CD8-positive, alpha-beta memory T cell (primary cell): ENCODE measurements at places on chromosomes 3 and 15. TPM values are rescaled to one million over a fixed set of nuclear protein-coding genes. Genes with fewer than 3 reads are reported as not detected.
A peak's percentile ranks its signal among the peaks of the same experiment; 100 is the strongest.

The KBTBD13 gene
- total RNA-seq = not detected

The OR5K2 gene
- not detected for total RNA-seq

The GP9 gene
- not detected for total RNA-seq

The KBTBD12 gene
- not detected for total RNA-seq

The CPEB1 gene
- total RNA-seq = 0.44 TPM

The PLSCR5 gene
- not detected for total RNA-seq

The CCR5 gene
- 2.6 TPM for total RNA-seq

DNA sequence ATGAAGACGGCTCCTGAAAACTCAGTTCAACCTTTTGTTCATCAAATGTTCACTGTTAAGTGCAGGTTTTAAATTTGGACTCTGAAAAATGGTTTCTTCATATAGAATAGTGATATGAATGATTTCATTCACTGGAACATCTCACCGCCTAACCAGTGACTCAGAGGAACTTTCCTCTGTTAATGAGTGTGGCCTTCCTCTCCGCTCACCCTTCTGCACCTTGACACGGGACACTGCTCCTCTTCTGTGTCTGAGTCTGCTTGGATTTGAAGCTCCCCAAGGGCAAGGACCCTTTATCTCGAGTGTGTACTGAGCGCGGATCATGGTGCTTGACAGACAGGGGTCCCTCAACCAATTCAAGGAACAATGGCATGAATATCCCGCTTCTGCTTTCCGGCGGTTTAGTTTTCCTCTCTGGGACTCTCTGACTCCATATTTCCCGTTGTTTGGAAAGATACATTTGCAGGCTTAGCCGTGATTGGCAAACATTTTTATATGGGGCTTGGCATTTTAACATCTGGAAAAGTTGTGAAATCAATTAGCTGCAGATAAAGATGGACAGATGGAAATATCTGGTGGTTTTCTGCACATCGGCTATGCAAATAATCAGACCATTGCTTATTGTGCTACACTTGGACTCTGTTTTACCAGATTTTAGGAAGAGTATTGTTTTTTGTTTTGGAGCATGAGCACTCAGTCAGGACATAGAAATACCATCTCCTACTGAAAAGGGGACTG is 20.9 kb downstream of the KBTBD8 start:
- no peak for DNase-seq

DNA sequence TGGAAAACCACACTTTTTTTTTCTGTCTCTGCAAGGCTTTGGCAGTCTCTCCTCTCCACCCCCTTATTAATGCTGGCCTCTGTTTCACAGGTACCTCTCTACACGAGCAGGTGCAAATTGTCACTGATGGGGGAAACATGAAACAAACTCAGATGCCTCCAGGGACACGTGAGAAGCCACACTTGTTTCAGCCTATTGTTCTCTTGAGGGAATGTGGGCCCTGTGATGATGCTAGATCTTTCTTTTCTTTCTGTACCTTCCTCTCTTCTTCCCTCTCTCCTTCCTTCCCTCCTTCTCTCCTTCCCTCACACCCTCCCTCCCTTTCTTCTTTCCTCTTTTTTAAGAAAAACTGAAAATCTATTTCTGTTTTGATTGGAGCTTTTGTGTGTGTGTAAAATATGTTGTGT is 5.7 kb upstream of the BLM start:
- DNase-seq = no peak

DNA sequence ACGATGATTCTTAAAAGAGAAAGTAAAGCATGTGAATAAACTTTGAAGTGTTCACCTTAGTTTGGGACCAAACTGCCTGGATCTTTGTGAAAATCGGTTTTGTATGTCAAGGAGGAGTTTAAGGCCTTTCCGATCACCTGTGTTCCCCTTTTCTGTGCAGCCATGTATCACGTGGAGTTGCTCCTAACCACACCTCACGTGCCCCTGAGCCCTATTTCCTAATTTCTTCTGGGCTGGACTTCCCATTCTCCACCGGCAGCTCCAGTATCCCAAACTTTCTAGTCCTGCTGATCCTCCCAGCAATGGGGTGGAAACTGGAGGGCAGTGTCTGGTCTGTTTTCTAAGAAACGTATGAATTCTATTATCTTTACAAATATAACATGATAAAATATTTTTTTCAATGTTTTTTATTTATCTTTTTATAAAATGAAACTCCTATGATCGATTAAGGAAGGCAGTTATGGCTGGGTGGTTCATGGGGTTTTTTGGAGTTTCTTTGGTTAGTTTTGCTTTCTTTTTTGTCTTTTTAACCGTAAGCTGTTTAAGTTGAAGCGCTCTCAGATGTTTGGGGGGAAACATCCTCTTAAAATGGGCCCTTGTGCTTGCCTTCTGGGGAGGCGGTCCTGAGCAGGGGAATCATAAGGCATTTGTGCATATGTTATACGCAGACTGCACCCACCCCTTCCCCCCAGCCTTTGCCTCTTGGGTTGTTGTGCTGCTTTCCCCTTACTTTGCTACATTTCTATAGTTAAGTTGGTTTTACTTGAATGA is 43.6 kb upstream of the WWTR1 start:
- DNase-seq = no peak

DNA sequence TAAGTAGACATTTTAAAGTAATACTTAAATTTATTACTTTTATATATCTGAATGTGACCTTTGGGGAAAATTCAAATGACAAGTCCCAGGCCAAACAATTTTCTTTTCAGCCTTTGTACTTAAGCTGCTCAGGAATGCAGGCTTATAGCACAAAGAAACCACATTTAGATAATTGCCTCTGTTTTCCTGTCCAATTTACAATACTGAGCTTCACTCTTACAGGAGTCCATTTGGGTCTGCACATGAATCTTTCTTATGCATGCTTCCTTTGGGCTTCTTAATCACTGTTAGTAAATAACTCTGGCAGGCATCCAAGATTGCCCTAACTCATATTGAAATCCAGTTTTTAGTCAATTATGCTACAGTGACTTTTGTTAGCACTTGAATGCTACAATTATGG is 459.4 kb upstream of the TGFBR2 start:
- DNase-seq = no peak

GRCh38 chr3:57952208-57952631 is 56.0 kb upstream of the FLNB start:
- no peak for DNase-seq

- DNase-seq = no peak
These were observed 120.3 kb downstream of the AKAP13 start for GRCh38 chr15:85500729-85501128.

DNA sequence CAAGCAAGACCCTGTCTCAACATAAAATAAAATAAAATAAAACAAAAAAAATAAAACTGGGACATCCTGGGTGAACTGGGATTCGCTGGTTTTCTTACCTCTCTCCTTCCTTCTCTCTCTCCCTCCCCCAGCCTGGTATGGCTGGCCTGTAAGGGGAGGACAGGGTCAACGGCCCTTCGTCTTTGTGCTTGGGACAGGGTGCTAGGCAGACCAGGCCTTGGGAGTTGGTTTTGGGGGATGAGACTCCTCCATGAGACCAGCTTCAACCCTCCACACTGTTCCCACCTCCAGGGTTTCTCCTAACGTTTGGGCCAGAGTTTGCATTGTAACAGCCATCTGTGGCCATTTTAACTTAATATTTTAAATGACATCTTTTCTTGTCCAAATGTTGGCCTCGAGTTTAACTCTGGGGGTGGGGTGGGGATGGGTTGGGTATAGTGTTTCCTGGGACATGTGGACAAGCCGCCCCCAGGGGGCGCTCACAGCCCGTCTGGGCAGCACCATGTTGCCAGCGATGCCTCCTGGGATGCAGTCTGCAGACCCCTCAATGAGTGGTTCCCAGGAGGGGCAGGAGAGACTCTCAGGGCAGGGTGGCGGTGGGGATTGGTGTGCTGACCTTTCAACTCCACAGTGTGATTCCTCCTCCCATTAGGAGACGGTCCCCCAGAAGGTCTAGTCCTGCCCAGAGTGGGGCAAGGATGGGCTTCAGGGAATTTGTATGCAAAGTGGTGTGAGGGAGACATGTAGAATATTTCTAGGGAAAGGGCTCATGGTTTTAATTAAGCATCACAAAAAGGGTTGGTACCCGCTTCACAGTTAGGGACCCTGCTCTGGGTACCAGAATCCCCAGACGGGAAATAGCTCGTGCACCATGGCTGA is 37.7 kb upstream of the LCTL start:
- peak; percentile 46 for DNase-seq

- DNase-seq = no peak
These were observed 174.3 kb upstream of the BCL6 start for GRCh38 chr3:187919544-187919943.

DNA sequence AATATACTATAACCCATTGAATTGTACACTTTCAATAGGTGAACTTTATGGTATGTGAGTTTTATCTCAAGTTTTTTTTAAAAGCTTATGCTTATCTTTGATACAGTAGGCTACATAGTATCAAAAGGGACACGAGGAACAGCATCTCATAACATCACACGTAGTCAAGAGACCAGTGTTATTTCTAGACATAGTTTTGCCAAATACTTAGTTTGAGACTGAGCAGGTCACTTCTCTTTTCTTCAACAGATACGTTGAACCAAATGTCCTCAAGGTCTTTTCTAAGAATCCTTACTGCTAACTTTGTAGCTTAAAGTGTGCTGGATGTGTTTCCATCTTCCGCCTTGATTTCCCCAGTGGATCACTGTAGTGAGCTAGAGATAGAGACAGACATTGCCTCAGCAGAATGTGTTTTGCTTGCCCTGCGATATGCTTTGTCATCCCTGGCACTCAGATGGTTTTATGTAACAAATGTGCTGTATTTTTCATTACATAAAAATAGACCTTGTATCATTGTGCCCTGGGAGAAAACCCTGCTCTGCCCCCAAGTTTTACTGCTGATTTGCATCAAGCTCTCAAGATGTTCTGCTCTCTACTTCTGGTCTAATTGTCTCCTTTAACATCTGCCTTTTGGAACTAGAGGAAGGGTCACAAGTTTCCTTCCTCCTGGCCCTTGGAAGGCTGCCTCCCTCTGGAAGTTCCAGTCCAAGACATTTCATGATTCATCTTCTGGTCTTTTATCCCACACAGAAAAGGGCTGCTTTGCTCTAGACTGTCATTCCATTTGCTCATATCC is 426.4 kb upstream of the RGMA start:
- no peak for DNase-seq

GRCh38 chr15:95832668-95833067 is 497.8 kb upstream of the NR2F2 start:
- no peak for DNase-seq

GRCh38 chr15:94749811-94750617 is 518.7 kb downstream of the MCTP2 start:
- no peak for DNase-seq

DNA sequence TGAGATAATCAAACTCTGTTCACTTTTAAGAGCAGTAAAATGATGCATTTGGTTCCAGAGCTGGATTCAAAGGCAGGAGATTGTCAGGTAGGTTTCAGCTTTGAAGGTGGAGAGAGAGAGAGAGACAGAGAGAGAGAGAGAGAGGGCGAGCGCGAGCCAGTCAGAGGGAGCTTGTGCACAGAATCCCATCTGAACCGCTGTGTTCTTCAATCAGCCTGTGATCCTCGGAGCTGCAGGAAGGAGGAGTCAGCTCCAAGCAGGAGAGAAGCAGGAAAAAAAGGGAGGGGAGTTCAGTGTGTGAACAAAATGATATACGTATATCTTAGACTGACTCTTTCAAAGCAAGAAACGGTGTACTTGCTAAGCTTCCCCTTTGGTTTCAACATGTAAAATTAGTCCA is at the start of gene GPR149:
TSS of gene GPR149 (minus strand) at position 177 of the 400 bp plus-strand sequence. CDS start 575 bp downstream, outside the sequence.
- DNase-seq = no peak

GRCh38 chr3:72595927-72596610 is 252.2 kb downstream of the SHQ1 start:
- DNase-seq = no peak

DNA sequence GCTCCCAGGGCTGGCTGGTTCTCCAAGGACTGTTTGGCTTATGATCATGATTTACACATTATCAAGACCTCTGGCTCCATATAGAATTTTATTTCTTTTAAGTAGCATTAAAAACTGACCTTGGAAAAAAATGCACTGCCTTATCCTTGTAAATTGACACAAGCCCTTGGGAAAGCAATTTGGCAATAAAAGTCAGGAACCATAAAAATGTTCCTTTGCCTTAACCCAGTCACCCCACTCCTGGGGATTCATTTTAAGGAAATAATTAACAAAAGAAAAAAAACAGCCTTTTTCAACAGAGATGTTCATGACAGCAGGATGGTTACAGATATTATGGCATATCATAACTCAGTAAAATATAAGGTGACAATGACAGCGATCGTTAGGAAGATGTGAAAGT is 51.6 kb upstream of the NR2E3 start:
- no peak for DNase-seq

DNA sequence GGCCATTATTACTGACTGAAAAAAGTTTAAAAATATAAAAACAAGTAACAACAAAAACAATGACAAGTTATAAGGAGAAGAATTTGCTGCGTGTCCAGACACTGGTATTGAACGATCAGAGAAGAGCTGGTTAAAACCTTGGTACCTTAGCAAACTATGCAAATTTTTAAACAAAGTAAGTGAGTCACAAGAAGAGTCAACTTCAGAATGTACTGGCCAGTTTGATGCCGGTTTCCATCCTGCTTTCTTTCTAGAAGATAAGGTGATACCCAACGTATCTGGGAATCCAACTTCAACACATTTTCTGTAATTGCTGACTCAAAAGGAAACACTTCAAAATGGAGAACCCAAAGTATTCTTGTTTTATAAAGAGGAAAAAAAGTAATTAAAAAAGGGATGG is 49.8 kb downstream of the RUBCN start:
- no peak for DNase-seq

DNA sequence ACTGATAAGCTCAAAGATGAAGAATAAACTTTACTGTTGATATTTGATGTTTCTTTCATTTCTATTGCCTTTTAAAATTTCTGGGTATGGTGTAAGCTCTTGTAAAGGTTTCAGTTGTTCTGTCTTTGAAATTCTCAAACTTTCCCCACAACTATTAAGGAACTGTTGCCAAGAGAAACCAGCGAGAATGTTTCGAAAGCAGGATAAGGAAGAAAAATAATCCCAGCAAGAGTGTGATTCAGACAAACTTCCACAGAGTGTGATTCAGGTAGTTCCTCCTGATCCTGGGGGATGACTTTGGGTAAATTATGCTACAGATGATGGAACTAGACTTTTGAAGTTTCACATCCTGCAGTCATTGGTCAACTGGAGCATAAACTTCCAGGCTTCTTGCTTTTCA is 632.0 kb downstream of the NSUN3 start:
- DNase-seq = no peak

DNA sequence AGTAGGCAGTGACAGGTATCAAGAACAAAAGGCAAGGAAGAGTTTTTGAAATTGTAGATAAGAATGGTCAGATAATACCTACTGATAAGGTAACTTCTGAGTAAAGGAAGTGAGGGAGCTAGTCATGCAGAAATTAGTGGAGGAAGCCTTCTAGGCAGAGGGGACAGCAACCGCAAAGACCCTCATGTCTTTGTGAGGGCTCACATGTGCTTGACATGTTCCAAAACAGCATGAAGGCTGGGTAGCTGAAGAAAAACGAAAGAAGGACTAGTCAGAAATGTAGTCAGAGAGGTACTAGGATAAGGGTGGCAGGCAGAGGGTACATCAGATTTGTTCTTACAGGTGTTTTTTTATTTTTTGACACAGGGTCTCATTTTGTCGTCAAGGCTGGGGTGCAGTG is 5.3 kb downstream of the SIN3A start:
- DNase-seq = no peak
